ENCODE measurements at places on chromosomes 16 and 17. TPM values are rescaled to one million over a fixed set of nuclear protein-coding genes. Genes with fewer than 3 reads are reported as not detected.

DNA sequence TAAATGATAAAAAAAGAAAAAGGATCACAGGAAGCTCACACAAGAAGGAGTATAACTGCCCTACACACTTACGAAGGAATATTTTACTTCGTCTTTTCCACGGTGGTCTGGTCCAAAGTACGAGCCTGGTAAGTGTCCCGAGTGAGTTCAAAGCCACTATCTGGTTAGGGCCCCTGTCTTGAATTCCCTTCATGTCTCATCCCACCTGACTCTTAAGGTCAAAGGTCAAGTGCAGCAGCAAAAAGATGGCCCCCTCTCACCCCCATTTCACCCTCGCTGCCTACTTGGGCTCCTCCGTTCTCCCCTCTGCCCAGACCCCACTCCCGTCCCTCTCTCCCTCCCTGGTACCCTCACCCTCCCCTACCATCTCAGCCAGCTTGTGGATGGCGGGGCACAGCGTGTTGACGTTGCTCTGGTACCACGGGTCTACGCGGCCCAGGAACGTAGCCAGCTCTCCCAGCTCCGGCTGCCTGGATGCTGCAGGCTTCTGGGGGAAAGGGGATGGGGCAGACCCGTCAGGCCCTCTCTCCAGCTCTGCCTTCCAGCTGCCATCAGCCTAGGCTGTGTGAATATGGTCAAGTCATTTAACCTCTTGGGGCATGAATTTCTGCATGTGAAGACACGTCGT, 27.8 kb upstream of the MFSD6L start:
- DNase-seq, result no peak

DNA sequence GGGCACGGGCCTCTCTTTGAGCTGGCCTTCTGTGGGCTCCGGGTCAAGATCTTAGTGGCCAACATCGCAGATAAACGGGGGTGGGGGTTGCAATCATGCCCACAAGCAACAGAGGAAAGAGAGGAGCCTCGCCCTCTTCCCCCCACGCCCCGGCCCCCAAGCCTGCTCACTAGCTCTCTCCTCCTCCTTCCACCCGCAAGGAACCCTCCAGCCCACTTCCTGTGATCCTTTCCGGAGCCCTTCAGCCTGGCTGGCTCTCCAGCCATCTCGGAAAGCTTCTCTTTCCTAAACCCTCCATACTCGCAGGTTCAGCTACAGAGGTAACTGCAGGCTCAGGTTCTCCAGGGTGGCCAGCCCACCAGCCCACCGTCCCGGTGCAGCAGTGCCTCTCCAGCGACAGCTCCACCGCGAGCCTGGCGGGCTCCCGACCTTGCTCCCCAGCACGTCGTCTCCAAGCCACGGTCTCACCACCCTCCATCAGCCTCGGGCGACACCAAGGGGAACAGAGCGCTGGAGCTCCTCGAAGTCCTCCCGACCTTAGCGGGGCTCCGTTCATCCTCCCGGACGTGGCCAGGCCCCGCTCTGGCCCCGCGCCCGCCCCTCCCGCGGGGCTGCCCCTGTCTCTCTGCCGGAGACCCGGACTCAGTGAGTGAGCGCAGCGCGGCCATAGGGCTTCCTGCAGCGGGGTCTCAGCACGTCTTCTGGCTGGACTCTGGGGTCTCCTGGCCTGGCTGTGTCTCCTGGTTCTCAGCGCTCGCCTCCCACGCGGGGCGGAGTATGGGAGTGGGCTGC, 12.9 kb upstream of the ODF4 start:
- DNase-seq, result peak; percentile 51

The OR3A3 gene
- polyA plus RNA-seq, result 0.06 TPM

GRCh38 chr16:17246974-17247732, 223.6 kb downstream of the XYLT1 start:
- DNase-seq, result peak; percentile 30

The KCTD19 gene
- 10.3 TPM for polyA plus RNA-seq

The GFER gene
- polyA plus RNA-seq, result 17.0 TPM

All from right lung (tissue), 10 donors.